ENCODE measurements at places on chromosomes 2 and 18.

DNA sequence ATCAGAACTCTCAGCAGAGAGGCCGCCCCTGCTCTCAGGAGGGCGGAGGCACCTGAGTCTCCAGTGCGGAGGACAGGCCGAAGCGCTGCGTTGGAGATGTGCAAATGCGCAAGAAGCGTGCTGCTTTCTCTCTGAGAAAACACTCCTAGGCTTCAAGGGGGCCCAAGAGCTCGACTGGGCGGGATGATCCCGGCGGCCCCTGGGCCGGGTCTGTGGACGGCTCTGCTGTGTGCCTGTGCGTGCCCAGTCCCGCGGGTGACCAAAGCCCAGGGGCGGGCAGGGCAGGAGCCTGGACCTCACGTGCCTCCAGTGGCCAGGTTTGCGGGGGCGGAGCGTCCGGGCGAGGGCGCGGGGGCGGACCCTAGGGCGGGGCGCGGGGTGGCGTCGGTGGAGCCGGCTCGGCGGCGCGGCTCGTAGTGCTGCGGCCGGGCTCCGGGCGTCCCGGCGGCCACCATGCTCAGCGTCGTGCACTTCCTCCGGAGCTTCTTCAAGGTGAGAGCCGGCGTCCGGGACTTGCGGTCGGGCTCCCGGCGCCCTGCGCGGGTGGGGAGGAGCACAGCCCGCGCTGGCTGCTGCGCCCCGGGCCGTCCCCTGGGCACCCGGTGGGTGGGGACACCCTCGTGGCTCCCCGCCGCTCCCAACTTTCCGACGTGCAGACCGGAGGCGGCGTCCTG, at the start of gene ARHGEF4:
Gene ARHGEF4, plus strand, starts transcription at position 414 of the 674 bp plus-strand sequence. Its CDS starts 40 bp downstream, at position 454.
- peak; percentile 87 for DNase-seq

GRCh38 chr18:73514449-73514848, 633.2 kb downstream of the FBXO15 start:
- no peak for DNase-seq

DNA sequence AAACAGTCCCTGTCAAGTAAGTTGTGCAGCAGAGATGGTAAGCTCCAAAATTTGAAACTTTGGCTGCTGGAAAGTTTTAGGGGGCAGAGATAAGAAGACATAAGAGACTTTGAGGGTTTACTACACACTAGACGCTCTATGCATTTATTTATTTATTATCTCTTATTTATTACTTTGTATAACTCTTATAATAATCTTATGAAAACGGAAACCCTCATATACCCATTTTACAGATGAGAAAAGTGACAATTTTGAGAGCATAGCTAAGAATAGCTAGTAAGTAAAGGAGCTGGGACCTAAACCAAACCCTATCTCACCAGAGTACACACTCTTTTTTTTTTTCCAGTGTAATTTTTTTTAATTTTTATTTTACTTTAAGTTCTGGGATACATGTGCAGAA, 112.8 kb upstream of the PKDCC start:
- DNase-seq: no peak

- DNase-seq: no peak
Observed at GRCh38 chr2:163802284-163802683, 66.5 kb upstream of the FIGN start.

DNA sequence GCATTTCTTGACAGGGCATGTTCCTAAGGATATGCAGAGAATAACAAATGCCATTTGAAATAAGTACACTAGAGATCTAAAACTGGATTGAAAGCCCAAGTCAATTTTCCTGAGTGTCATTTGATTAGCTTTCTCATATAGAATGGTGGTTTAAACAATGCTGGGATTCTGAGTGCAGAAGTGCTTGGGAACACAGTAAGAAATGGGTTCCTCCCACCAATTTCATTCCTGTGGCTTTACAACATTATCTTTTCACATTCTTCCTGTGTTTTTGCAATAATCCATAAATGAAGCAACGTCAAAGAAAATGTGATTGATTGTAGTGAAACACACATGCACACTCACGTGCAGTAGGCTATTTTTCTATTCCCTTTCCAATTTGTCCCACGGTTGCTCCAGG, 1858.4 kb upstream of the PIK3C3 start:
- DNase-seq: no peak

- DNase-seq: no peak
Observed at GRCh38 chr18:22473366-22473765, 55.7 kb upstream of the CTAGE1 start.

DNA sequence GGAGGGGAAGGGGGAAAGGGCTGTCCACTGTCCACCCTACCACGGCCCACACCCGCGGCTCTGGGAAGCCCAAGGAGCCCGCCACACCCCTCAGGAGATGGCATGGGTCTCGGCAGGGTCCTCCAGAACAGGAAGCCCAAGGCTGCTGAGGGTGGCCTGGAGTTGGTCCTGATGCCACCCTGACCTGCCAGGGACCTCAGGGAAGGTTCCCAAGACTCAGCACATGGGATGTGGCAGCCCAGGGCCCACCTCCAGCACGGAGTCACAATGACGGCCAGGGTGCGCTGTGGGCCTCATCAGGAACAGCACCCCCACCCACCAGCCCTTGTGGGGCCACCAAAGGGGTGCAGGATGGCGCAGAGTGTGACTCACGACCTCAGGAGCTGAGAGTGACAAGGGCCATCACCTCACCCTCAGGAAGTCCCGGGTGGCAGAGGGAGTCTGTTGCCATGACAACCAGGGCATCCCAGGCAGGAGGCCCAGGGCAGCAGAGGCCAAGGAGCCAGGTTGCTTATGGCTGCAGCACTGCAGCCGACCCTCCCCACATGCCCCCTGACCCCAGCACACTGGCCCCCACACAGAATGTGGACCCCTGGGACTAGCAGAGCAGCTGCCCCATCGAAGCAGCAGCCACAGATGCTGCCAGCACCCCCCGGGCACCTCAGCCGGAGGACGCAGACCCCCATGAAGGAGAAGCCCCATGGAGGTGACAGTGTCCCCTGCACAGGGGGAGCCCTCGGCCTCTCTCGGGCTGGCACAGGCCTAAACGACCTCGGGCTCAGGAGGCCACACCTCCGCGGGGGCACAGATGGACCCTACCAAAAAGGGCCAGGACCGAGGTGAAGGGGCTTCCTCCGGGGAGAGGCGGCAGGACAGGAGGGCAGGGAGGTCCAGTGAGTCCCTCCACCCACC, 34.3 kb downstream of the KIF1A start:
- DNase-seq: no peak
